ENCODE measurements at places on chromosomes 1 and 21. TPM values are rescaled to one million over a fixed set of nuclear protein-coding genes. Genes with fewer than 3 reads are reported as not detected.

GRCh38 chr1:108663074-108663473 lies 2.2 kb upstream of the HENMT1 start:
- no peak for DNase-seq

The FRRS1 gene
- total RNA-seq = 17.7 TPM

- no peak for DNase-seq
Measured at GRCh38 chr1:4140821-4141220, 240.7 kb upstream of the C1orf174 start.

The S100B gene
- total RNA-seq = not detected

DNA sequence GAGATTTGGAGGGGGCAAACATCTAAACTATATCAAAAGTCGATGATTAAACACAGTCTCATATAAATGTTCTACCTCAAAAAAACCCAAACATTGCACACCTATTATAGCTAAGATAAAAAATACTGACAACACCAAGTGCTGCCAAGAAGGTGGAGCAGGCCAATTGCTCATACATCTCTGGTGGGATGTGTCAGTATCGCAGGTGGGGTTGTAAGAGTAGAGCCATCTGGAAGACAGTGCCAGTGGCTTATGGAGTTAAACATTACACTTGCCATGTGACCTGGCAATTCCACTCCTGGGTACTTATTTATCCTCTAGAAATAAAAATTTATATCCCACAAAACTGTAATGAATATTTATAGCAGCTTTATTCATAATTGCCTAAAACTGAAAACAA lies 213.4 kb downstream of the DISC1 start:
- no peak for DNase-seq

The DIRAS3 gene
- 2.3 TPM for total RNA-seq

The MATN1 gene
- total RNA-seq = not detected

DNA sequence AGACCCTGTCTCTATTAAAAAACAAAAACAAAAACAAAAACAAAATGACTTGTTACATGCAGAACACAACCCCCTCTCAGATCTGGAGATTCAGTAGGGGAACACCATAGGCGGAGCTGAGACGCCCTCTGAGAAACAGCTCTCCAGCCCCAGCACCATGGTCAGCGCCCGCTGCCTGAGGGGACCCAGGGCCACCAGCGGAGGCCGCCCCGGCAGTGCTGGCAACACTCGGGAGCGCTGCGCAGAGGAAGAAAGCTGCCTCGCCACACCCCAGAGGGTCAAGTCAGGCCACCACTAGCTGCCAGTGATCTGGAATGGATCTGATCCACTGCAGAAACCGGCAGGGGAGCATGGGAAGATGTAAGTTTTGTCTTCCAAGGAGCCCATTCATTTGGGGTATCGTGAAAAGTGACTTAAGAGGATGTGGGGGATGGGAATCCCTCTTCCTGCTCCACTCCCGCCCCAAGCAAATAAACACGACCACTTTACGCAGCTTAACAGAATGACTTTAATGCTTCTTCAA lies 3.1 kb downstream of the ACTA1 start:
- peak; percentile 51 for DNase-seq

The DFFB gene
- total RNA-seq = 4.7 TPM

- no peak for DNase-seq
Measured at GRCh38 chr1:5231541-5232315, 577.3 kb downstream of the AJAP1 start.

DNA sequence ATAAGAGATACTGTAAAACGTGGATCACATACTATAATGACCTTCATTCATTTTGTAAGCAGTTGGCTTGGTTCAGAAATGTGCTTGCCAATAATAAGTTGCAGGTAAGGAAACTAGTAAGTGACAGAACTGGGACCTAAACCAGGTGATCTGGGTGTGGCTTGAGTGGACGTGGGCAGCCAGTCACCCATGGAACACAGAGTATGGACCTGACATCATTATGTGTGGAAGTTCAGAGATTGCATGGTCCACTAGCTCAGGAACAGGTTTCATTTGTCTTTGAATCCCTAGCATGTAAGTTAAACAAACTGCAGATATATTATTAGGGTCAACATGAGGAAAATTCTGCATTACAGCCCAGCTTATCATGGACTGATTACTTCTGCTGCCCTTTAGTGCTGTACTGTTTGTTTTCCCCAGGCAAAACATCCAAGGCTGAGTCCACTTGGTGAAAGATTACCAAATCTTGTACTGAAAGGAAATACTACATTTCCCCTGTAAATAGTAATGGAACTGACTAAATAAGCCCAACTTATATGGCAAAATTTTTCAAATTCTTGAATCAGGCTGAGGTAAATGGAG lies 327.3 kb upstream of the SGIP1 start:
- no peak for DNase-seq

- DNase-seq = no peak
Measured at GRCh38 chr1:165207853-165208515, 148.5 kb downstream of the LMX1A start.

The HCRTR1 gene
- under 0.01 TPM for total RNA-seq

The CASQ1 gene
- total RNA-seq = not detected

- peak; percentile 32 for DNase-seq
Measured at GRCh38 chr1:181010789-181011188, 11.9 kb downstream of the STX6 start.

Measured in fibroblast of villous mesenchyme (primary cell).